ENCODE measurements at places on chromosomes 4 and X.

- no peak for DNase-seq
These were observed 29.2 kb downstream of the NKX1-1 start for GRCh38 chr4:1376841-1377605.

GRCh38 chr4:137626942-137627738 is 94.8 kb upstream of the PCDH18 start:
- no peak for DNase-seq

DNA sequence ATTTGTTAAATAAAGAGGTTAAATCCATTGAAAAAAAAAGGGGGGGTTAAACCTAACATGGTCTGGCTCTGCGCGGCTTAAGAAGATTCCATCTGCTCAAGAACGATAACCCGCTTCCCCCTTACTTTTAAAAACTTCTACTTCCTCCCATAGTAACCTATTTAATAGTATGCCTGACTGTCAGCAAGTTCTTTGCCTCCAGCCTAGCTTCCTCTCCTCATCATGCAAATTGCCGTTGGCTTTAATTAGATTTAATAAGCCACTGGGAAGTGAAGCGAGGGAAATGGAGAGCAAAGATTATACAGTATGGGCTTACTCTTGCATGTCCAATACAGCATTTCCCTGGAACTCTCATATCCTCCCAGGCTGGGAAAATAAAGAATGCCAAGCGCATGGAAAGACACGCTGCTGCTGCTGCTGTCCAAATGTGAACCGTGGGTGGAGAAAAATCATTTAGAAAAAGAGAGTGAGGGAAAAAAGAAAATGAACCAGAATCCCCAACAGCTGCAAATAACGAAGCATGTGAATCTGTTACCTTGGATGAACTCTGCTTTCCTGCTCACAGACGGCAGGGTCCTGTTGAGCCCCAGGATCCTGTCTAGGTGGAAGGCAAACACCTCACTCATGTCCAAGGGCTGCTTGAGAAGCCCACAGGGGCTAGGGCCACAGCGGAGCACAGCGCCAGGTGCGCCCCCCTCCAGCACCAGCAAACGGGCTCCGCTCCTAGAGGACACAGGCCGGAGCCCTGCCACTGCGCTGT is 2.7 kb downstream of the GASK1B start:
- no peak for DNase-seq

DNA sequence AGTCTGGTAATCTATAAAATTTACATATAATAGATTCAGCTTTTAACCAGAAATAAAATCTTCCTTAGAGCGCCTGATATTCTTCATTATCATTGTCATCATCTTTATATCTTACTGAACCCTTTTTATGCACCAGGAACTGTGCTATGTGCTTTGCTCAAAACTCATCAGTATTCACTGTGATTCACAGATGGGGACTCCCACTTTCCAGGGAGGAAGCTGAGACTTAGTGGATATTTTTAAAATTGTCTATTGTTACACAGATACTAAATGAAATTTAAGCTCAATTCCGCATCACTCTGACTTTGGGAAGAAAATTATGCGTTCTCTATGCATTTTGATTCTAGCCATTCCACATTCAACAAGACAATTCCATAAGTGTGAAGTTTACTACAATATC is 34.8 kb upstream of the SULT1E1 start:
- no peak for DNase-seq
